ENCODE measurements at places on chromosomes 11 and 22.

- DNase-seq, result peak; percentile 56
Observed at GRCh38 chr11:1827095-1827813, 7.5 kb upstream of the SYT8 start.

- peak; percentile 35 for DNase-seq
Observed at GRCh38 chr11:78653294-78653909, 78.7 kb upstream of the NARS2 start.

- DNase-seq, result no peak
Observed at GRCh38 chr11:125025968-125026367, 37.1 kb upstream of the SLC37A2 start.

GRCh38 chr11:47443028-47443700 is 5.8 kb downstream of the RAPSN start:
- no peak for DNase-seq

GRCh38 chr22:50260801-50261614 is 475 bp downstream of the MAPK12 start:
- DNase-seq, result peak; percentile 70

DNA sequence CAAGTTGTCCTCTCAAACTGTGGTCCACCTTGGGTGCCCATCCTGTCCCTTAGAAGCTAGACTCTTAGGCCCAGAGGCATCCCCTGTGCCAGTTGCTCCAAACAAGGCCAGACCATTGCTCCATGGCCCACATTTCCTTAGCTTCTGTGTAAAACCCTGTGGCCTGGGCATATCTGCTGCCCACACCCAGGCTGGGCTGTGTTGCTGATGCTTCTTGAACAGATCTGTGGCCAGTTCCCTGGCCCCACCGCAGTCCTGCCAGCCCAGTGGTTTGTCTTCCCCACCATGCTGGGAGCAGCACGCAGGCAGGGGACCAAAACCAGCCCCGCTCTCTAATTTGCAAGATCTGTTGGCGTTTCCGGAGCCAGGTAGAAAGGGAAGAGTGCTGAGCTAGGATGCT is 72.2 kb downstream of the CSNK2A3 start:
- peak; percentile 32 for DNase-seq

DNA sequence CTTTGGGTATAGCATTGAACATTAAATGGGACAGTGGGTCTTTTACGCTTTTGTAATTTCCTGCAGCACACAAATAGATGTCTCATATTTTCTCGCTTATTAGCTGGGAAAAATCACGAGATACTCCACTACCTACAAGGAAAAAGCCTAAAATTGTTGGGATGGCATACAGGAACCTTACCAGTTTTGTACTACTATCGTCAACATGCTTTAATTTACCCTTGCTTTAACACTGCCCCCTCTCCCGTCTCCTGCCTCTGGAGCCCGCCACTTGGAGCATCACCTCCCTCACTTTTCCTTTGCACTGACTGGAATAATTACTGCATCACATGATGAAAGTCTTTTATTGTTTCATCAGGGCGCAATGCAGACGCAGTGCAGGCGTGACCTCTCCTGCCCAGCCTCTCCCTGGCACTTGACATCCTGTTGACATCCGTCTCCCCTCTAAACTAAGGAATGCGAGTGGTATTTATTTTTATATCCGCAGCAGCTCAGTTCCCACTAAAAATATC is 1.0 kb upstream of the FNBP4 start:
- peak; percentile 63 for DNase-seq

GRCh38 chr11:30503156-30503555 is 83.0 kb downstream of the MPPED2 start:
- DNase-seq, result no peak

GRCh38 chr22:45702981-45703380 is 31.3 kb downstream of the ATXN10 start:
- DNase-seq, result no peak

DNA sequence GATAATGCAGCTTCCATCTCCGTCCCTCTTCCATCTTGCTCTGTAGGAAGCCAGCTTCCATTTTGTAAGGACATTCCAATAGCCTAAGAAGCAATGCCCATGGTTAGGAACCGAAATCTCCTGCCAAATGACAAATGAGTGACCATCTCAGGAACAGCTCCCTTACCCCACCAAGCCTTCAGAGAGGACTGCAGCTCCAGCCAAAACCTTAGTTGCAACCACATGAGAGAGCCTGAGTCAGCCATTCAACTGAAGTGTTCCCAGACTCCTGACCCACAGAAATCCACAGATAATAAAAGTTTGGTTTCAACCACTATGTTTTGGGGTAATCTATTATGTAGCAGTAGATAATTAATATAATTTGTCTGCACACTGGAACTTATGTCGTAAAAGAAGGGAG is 51.7 kb upstream of the LDLRAD3 start:
- DNase-seq, result no peak

- DNase-seq, result peak; percentile 74
Observed at GRCh38 chr11:8261921-8262551, 1.6 kb downstream of the LMO1 start.

DNA sequence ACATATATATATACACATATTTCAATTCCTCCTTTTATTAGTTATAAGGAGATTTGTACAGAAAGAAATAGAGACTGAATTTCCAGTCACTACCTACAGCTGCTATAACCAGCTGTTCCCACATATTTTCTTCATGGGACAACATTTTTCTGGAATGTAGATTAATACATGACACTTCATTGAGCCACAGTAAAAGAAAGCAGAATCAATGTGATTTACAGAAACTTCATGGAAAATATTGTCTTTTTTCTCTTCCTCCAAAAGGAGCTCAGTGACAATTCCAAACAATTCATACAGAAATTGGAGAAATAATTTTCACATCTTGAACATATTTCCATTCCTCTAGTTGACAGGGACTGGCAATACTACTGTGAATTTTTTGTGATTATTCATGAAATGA is 249.2 kb downstream of the DLG2 start:
- no peak for DNase-seq

DNA sequence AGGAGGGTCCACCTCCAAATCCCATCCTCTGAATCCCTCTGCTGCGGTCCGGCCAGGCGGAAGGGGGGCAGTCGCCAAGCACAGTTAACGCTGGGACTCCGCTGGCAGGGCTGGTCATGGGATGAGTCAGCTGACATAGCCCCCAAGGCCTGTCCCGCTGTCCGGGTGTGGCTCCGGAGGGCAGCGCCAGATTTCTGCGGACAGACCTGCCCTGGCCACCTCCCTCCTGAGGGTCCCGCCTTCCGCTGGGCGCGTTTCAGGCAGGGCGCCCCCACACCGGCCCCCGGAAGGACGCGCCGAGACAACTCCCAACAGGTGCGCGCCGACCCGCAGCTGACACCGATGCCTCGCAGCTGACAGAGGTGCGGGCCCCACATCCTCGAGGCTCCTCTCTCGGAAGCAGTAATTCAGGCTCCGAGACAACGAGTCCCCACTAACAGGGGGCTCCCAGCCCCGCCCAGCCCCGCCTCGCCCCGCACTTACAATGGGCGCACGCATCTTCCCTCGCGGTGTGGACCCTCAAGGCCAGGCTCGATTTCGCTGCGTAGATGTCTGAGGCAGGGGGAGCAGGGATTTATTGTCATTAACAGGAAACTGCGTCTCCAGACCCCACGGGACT is 607 bp downstream of the PLAAT3 start:
- DNase-seq, result peak; percentile 87

DNA sequence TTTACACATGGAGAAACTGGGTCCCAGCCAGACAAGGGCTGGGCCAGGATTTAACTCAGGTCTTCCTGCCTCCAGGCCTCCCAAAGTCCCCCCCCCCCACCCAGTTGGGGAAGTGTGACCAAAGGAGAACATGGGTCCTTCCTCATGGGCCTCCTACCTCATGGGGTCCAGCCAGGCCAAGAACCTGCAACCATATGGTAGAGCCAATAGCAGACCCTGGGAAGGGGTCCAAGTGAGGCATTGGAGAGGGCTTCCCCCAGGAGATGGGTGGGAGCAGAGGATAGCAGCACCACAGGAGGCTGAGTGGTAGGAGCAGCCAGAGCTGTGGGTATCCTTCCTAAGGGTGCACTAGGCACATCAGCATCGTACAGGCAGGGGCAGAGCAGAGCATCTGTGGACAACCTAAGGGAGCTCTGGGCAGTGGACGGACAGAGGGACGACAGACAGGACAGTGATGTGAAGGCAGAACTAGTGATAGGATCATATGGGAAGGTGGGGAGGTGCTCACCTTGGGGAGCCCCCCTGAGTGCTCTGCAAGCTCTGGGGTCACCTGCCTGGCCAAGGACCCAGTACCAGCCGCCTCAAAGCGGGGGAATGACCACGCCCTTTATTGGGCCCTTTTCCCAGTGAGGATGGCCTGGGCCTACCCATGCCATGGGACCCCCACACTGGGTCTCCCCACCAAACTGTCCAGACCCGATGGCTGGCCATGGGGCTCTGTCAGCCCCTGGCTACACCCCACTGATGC is 4.5 kb downstream of the ARVCF start:
- peak; percentile 34 for DNase-seq

- DNase-seq, result peak; percentile 13
Observed at GRCh38 chr22:49242480-49242879, 585.2 kb downstream of the BRD1 start.

GRCh38 chr22:36257308-36257707 is 4.4 kb downstream of the APOL1 start:
- peak; percentile 13 for DNase-seq

DNA sequence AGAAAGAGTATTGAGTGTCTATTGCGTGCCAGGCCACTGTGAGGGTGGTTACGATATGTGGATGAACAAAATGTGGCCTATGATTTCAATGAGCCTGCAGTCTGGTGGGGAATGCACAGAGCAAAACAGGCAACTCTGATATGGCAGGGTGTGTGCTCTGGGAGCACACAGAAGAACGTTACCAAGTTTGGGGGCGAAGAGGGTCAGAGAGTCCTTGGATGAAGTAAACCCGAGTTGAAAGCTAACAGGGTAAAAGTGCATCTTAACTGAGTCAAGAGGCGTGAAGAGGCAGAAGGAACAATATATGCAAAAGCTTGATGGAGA is 258 bp downstream of the CFAP68 start:
- DNase-seq, result no peak

- no peak for DNase-seq
Observed at GRCh38 chr22:37137131-37137530, 12.6 kb downstream of the IL2RB start.

DNA sequence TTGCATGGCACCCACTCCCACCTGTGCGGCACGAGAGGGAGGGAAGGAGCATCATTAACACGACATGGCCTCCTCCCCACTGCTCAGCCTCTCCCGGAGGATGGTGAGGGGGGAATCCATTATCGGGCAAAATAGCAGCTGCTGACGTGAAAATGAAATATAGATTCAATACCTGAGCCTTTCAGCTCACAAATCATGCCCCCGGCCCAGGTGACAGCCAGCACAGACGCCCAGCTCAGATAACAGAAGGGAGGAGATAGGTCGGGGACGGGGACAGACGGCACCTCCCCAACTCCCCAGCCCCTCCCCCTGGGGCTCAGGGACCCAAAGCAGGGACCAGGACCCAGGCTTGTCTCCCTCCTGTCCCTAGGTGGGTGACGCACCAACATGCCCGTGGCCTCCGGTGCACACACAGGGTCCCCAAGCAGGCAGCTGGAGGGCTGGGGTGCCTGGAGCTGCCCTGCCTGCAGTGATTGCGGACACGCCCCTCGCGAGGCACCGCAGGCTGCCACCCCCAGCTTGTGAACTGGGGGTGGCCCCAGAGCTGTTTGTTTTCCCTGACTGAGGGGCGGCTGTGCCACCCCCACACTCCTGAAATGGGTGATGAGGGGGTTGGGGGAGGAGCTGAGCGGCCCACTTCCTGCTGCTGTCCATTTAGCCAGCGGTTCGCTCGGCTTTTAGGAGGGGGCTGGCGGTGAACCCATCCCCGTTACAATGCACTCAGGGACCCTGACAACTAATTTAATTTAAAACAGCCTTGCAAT is 31.7 kb downstream of the FLRT1 start:
- no peak for DNase-seq

GRCh38 chr11:125079151-125079877 is 16.2 kb downstream of the SLC37A2 start:
- no peak for DNase-seq

DNA sequence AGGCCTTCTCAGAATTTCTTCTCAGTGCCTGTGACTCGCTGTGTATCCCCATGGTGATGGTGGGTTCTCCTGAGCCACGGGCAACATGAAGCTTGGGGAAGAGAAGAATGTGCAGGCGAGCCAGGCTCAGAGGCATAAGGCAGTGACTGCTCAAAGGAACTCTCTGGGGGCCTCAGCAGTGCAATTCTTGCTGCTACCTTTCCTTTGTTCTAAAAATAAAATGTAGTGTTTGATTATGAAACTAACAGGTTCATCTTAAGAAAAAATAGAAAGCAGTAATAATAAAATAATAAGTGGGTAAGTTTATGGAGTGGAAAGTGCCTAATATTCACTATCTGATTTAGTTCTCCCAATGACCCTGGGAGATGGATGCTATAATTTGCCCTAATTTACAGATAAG is 46.7 kb downstream of the MEI1 start:
- no peak for DNase-seq

- DNase-seq, result no peak
Observed at GRCh38 chr11:92464822-92465221, 240.2 kb downstream of the FAT3 start.

- no peak for DNase-seq
Observed at GRCh38 chr11:11608783-11609232, 13.0 kb downstream of the GALNT18 start.

GRCh38 chr11:113461639-113462038 is 13.6 kb downstream of the DRD2 start:
- no peak for DNase-seq

- no peak for DNase-seq
Observed at GRCh38 chr11:96173422-96173821, 169.6 kb downstream of the MAML2 start.

GRCh38 chr11:16095756-16096155 is 260.6 kb downstream of the SOX6 start:
- peak; percentile 46 for DNase-seq

DNA sequence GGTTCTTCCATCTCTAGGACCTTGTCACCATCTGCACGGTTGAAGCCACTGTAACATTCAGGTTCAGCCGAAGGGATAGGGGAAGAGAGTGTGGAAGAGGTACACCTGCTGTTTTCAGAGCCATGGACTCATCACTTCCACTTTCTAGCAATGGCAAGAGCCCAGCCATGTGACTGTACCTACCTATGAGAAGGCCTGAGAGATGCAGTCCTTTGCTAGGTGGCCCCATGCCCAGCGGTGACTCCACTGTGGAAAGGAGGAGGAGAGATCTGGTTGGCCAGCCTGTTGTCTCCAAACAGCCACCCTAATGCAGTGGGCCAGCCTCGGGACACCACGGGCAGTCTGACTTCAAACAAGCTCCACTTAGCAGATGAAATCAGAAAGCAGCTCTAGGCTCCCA is 16.0 kb downstream of the RASD2 start:
- DNase-seq, result no peak

GRCh38 chr11:83895516-83895915 is 609.3 kb upstream of the CCDC90B start:
- DNase-seq, result peak; percentile 57

GRCh38 chr11:9250139-9250582 is 15.0 kb downstream of the DENND5A start:
- DNase-seq, result no peak

GRCh38 chr11:126716456-126717083 is 284.0 kb downstream of the KIRREL3 start:
- DNase-seq, result peak; percentile 75

GRCh38 chr22:37274380-37274862 is 7.9 kb upstream of the CYTH4 start:
- DNase-seq, result no peak

- peak; percentile 11 for DNase-seq
Observed at GRCh38 chr22:30906411-30906810, 62.2 kb downstream of the MORC2 start.
